Cerebellar nuclear complex (tissue), 1 donor: ENCODE measurements at places on chromosomes 11 and 22.

- no peak for DNase-seq
These were observed 1255.8 kb downstream of the LRRC4C start for GRCh38 chr11:40203606-40204005.

- no peak for DNase-seq
These were observed 6.0 kb upstream of the ACR start for GRCh38 chr22:50731811-50732624.

DNA sequence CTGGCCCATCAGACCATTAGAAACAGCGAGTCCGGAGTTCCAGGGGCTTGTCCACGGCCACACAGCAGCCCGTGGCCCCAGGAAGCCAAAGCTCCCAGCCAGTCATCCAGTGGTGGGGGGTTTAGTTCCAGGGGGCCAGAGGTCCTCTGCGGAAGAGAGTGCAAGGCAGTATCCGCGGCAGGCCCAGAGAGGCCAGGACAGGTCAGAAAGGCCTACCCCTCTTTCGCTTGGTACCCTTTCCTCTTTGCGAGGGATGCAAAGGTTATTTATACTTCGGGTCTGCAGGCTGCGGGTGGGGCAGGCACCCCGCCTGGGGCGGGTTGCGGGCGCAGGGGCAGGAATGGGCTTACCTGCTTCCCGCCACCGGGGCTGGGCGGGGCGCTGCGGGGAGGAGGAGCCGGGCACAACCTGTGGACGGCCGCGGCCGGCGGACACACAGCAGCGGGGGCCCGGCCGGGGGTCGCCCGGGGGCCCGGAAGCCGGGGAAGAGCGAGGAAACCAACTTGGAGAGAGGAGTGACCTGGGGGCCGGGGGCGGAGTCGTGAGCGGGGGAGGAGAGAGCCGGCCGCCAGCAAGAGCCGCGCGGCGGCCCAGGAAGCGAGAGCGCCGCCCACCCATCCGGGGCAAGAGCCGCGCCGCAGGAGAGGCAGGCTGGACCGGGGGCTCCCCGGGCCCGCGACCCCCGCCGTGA, at the start of gene SH3BP1:
Gene SH3BP1 (plus strand): TSS at position 600 of the 691 bp plus-strand sequence. CDS start 119 bp downstream, outside the sequence.
- no peak for DNase-seq

DNA sequence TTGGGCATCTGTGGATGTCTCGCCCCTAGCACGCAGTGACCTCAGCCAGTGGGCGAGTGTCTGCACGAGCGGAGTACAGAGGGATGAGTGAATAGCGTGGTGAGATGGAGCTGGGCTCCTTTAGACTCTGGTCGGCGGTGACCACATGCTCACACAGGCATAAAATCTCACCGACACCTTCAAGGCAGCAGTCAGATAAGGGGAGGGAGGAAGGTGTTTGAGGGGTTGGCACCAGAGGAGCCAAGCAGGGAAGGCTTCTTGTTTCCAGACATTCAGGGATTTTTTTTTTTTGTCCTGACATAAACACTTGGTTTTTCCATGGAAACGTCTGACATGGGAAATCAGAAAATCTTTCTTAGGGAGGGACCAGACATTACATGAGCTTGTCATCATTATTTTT, 35.8 kb downstream of the GRIK4 start:
- DNase-seq = no peak

DNA sequence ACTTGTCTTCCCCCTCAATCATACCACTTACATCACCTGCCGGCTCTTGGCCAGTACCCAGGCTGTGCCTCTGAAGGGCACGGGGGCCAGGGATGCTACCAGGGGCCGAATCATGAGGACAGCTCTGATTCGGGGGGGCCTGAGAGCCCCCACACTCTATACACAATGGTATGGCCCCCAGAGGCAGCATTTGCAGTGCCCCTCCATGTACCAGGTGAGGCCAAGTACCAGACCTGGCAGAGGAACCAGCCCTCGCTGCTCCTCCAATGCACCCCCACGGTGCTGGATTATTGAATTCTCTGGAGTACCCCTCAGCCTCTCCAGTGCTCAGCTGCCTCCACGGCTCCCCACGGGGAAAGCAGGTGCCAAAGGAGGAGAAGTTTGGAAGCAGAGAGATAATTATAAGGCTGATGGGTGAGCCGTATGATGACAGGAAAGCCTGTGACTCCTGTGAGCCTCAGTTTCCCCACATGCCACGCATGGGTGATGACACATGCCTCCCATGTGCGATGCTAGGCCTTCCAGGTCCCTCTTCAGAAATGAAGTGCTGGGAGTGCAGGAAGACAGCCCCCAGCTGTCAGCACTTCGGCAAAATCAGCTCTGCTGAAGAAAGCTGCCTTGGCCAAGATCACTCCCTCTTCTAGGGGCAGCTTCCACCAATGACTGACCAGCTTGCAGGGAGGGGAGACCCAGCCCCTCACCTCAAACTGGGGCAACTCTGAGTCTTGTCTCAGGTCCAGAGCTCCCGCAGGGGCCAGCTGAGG, 69.9 kb downstream of the THAP12 start:
- DNase-seq = no peak

DNA sequence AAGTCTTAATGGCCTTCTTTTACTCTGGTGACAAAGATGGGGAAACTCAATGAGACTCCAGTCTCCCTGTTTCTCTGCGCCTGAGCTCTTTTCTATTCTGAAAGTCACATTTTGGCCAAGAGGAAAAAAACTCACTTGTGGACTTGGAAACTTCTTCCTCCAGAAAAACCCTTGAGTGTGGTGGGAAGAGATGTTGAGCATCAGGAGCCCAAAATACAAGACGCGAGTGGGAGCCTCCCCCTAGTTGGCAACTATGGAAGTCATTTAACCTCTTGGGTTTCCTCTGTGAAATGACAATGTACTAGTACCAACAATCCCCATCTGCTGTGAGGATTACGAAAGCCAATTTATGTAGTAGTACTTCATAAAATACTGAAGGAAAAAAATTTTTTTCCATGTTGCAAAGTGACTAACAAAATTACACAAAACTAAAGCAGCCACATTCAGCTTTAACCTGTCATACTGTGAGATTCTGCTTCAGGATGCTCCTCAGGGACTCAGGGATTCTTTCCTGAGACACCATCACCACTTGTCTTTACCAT, 524 bp upstream of the SLC25A17 start:
- DNase-seq = no peak

GRCh38 chr11:35179466-35180135, 40.6 kb downstream of the CD44 start:
- DNase-seq = no peak

DNA sequence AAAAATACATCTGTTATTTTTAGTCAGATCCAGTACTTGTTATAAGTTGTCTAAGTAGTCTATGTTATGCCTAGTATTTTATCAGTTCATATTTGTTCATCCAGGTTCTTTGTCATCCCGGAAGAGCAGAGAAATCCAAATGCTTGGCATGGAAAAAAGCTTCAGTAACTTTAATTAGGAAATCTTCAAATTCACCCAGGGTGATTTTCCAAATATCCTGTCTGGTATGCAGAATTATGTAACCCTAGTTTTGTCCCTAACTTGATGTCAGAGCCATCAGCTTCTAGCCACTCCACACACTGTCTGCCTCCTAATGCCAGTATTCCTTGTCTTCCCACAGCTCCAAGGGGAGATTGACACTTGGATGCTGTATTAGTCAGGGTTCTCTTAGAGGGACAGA, 216.2 kb downstream of the ARHGAP42 start:
- no peak for DNase-seq

DNA sequence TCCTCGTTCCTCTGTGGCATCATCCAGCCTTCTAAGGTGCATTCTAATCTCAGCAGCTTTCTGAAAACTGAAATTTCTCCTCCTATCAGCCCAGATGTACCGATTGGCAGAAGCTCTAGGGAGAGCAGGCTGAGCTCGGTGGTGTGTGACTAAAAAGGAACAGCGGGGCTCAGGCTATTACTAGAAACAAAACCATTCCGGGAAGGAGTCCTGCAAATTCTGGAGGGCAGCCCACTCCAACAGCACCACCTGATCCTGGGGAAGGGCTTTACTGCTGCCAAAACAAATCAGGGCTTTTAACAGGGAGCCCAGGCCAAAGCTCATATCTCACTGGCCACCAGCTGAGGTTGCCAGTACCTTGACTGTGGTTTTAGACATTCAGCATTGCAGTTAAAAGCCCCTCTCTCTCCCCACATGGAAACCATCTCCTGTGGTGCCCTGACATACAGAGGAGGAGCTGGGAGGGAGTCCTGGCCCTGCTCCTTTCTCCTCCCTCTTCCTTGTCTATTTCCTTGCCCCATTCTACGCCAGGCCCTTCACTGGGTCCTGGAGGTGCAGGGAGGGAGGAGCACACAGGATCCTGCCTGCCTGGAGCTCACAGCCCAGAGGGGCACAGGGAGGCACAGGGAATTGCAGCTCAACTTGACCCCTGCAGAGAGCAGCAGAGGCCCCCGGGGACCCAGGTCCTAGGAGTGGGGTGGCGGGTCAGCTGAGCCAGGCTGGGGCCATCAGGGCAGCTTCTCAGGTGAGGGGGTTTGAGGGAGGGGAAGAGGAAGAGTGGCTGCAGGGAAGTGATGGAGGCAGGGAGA, 889 bp downstream of the PLAAT4 start:
- DNase-seq = peak; percentile 84

DNA sequence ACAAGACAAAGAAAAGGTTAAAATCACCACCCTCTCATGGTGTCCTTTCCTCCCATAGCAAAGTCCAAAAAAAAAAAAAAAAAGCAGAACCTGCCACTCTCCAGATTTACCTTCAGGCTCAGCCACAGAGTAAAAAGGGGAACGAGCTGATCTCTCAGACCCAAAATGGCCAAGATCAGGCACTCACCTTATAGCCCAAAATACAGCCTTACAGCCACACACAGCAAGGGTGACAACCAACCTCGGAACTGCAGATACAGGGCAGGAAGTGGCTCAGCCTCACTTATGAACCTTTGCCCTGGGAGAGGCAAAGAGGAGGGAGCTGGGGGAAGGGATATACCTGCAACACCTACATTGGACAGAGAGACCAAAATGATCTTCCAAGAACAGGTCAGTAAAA, 4.5 kb downstream of the FHIP1B start:
- DNase-seq = no peak

- DNase-seq = no peak
These were observed 25.2 kb downstream of the GDPD4 start for GRCh38 chr11:77276271-77276670.

DNA sequence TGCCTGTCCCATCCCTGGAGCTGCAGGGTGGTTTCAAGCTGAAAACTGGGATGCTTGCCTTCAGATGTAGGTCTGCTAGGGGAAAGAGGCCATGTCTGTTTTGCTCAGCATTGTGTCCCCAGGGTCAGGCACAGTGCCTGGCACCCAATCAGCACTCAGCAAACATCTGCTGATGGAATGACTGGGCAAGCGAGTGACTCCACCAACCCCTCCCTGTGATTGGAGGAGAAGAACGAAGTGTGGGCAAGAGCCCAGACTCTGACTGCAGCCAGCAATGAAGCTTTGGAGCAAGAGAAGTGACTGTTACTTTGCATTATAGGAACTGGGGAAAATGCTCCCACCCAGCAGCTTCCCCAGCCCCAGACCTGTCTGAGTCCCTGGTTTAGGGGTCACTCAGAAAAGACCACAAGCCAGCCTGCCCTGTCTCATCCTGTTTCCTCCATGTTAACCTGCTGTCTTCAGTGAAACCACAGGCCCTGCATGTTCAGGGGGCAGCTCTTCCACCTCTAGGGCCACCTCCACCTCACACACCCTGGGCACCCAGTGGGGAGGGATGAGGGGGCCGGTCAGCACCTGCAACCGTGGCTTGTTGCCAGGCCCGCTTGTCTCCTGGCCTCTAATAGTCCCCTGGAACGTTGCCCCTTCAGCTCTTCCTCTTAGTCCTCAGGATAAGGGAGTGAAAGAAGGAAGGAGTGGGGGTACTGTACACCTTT, 147.4 kb downstream of the TRIM29 start:
- DNase-seq = no peak

GRCh38 chr11:58613228-58613627, 9.2 kb upstream of the CNTF start:
- DNase-seq = no peak

DNA sequence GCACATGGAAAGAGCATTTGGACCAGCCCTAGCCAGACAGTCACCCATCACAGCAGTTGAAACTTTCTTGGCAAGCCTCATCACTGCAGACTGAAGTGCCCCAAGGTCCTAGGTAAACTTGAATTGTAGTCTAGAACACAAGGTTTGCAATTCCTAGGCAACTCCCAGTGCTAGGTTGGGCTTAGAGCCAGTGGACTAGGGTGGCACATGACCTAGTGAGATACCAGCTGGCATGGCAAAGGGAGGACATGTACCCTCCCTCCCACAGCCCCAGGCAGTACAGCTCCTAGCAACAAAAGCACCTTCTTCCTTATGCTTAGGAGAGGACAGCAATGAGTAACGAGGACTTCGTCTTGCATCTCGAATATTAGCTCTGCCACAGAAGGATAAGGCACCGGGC, 889.5 kb downstream of the JRKL start:
- no peak for DNase-seq

DNA sequence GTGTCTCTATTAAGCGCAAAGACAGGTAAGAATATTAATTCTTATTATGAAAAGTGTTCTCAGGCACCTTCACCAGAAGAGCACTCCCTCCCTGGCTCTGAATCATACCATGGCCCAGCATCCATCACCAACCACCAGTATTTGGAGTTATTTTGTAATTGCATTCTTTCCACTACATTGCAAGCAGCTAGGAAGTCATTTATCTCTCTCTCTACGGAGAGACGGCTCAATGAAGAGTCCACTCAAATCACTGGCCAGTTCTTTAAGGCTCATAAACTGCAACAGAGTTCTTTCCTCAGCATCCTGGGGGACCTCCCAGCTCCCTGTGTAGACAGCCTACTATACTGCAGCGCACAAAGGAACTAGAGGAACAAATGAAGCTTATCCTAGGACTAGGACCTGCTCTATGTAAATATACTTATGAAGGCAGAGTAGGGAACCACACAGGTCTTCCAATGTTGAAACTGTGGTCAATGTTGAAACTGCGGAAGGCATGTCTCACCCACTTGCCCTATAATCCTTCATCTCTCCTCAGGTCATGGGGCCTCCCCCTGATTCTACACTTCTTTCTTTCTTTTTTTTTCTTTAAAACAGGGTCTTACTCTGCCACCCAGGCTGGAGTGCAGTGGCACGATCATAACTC, 63.4 kb downstream of the AAMDC start:
- DNase-seq = no peak

DNA sequence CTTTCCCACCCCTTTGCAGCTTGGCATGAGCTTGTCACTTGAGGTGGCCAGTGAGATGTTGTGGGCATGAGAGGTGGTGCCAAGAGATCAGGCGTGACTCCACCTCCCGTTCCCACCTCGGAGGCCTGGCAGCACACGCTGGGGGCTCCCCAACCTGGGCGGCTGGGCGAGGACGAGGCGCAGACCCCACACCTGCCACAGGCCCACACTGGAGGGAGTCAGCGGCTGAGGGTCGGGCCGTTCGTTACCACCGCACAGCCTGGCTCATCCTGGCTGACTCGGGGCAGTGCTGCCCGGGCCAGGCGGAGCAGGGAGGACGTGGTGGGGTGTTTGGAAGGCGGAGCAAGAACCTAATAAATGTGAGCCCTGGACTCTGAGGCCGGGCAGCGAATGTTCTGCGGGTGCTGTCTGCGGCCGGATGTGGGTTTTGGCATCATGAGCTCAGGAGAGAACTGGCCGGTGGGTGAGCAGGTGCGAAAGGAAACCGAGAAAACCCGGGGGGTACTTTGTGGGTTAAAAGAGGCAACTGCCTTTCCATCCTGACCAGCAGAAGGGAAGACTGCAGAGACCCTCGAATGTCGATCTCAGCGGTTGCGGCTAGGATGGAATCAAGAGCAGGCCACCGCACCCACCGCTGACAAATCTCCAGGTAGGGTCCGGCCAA, 10.2 kb upstream of the IFITM3 start:
- DNase-seq = no peak
